ENCODE measurements at places on chromosomes 13 and 19.

GRCh38 chr13:20161275-20161950 lies 561 bp upstream of the GJA3 start:
- no peak for DNase-seq

DNA sequence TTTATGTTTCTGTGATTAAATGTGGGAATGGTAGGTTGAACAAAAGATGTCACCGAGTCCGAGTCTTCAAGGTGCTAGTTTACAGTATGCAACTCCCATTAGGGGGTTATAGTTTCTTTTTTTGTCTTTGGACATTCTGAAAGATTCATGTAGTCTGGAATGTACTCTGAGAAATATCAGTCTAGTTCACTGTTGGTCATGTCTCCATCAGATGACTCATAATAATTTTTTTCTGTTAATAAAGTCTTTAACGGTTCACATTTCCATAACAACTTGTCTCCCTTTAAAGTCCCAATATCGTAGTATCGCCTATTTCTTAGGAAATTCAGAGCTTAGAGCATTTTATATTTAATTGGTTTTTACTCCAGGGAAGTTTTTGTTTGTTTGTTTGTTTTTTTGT lies 13.5 kb upstream of the ESD start:
- no peak for DNase-seq

GRCh38 chr13:32008518-32009175 lies 22.9 kb upstream of the FRY start:
- no peak for DNase-seq

- peak; percentile 21 for DNase-seq
These were observed 17.8 kb upstream of the TMEM255B start for GRCh38 chr13:113741191-113741668.

GRCh38 chr19:44738603-44739558 lies 9.6 kb upstream of the BCL3 start:
- DNase-seq, result no peak

GRCh38 chr13:98549728-98550317 lies 27.1 kb downstream of the STK24 start:
- no peak for DNase-seq

GRCh38 chr13:90757127-90757680 lies 590.3 kb upstream of the MIR17HG start:
- DNase-seq, result no peak

DNA sequence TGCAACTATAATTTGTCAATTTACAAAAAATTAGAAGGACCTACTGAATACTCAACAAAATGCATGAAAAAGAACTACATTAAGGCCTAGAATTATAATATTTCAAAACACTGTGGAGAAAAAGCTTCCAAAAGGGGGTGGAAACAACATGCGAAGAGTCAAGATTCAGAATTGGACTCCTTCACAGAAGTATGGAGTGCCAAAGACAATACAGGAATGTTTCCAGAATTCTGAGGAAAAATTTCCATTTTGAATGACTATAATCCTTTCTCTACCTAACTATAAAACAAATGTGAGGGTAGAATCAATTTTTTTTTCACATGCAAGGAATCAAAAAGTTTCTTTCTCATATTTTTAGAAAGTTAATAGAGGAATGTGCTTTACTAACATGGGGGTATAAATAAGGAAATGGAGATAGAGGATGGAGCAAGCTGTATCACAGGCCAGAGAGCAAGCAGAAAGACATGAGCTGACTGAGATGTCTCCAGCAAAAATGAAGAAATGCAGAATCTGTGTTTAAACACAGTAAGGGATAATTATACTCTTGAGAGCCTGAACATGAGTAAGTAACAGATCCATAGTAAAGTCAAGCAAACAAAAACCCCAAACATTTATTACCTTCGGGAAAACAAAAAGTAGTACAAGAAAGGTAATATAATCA lies 39.5 kb upstream of the SMAD9 start:
- DNase-seq, result no peak

- no peak for DNase-seq
These were observed 53.3 kb downstream of the RFX2 start for GRCh38 chr19:6056801-6057650.

DNA sequence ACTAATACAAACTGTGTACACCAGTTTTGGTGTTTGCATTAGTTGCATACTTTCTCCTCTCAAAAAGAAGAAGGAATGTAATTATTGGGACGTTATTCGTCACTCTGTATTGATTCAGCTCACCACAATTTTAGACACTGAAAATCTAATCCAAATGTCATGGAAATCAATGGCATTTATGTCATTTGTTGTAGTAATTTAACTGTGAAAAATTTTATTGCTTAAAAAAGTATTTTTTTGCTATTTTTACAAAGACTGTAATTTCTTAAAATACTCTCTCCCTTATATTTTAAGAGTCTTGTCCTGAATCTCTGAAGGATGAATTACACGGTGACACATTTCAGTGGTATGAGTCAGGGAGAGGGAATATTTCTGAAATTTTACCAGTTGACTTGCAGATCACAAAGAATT lies 2117.6 kb downstream of the PCDH9 start:
- DNase-seq, result no peak

GRCh38 chr19:52735734-52736133 lies 890 bp upstream of the ZNF611 start:
- DNase-seq, result no peak

DNA sequence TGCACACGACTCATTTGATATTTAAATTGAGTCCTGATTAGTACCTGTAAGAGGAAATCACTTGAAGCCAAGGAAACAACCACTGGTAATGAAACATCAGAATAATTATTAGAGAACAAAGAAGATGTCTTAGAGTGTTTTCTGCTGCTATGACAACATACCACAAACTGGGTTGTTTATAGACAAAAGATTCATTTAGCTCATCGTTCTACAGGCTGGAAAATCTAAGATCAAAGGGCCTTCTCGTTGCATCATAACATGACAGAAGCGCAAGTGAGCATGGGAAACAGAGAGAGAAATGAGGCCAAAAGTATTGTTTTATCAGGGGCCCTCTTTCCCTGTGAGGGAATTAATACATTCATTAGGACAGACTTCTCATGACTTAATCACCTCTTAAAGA lies 1024.0 kb upstream of the PCDH9 start:
- DNase-seq, result no peak

- DNase-seq, result no peak
These were observed 7.2 kb downstream of the ZNF708 start for GRCh38 chr19:21321996-21322395.

- no peak for DNase-seq
These were observed 27.9 kb upstream of the ONECUT3 start for GRCh38 chr19:1725100-1726064.

All from NCI-H2107 (cell line).